Stimulated activated CD4-positive, alpha-beta T cell treated with anti-CD3 and anti-CD28 coated beads, Interleukin-12 subunit alpha, Interleukin-12 subunit beta, amount 100 ng/mL, for 24 hours (primary cell): ENCODE measurements at places on chromosomes 4 and X.

DNA sequence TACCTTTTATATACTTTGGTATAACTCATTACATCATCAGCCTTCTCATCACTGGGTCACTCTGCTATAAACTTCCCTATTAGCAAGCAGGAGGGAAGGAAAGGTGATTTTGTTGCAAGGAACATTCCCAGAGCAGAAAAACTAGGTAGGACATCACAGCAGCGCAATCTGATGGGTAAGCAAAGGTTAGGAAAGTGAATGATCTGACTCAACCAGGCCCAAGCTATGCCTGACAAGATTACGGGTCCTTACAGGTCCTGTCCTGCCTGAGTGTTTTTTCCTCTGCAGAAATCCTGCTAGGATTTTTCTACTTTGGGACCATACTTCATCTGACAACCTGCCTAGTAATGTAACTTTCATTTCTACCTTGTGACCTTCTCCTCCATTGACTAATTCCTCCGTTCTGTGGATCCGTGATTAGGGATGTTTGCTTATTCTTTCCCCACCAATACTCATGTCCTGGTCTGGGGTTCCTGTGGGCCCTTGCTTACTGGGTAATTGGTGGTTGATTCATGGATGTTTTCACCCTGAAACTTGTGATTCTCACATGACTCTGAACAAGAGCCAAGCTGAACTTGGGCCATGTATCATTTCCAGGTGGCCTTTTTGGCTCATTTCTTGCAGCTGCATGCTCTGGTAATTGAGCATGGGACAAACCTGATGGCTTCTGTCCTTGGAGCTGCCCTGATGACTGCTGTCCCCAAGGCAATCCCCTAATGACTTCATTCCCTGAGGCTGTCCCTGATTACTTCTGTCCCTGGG is 111.9 kb upstream of the KIT start:
- no peak for DNase-seq

- DNase-seq: no peak
Measured at GRCh38 chrX:27186671-27187070, 276.5 kb downstream of the PPP4R3C start.

GRCh38 chr4:62448911-62449310 is 1248.8 kb downstream of the ADGRL3 start:
- no peak for DNase-seq

DNA sequence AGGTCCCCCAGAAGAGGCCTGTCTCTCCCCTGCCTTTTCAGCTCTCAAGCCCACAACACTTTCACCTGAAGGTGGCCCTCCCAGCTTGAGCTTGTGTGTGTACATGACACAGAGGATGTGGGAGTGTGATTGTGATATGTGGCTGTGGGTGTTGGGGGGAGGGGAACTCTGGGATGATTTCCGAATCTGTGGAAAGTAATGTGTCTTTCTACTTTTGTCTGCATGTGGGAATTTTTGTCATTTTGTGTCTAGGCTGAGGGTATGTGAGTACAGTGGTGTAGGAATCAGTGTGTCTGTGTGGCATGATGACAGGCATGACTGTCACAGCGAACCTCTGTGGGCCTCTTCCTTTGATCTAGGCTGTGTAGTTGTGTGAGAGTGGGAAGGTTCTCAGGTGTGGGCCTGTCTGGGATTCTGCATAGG is 6.4 kb downstream of the SYP start:
- no peak for DNase-seq

DNA sequence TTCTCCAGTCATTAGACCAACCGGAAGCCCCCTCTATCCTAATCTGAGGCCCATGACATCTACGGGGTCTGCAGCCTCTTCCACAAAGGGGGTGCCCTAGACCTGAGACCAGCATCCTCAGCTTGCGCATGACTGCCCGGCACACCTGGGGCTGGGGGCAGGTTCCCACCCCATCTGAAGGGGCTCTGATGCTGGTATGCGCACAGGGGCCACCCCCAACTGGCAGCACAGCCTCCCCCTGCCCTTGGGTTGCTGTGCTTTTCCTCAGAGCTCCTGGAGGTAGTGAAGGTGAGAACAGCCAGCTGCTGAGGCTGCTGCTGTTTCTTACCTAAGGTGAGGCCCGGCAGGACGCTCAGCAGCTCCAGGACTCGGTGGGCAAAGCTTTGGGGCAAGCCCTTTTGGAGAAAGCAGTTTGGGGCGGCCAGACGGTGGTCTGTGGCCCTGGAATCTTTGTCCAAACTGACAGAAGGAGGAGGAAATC is 18.9 kb upstream of the CPLX1 start:
- DNase-seq: no peak

DNA sequence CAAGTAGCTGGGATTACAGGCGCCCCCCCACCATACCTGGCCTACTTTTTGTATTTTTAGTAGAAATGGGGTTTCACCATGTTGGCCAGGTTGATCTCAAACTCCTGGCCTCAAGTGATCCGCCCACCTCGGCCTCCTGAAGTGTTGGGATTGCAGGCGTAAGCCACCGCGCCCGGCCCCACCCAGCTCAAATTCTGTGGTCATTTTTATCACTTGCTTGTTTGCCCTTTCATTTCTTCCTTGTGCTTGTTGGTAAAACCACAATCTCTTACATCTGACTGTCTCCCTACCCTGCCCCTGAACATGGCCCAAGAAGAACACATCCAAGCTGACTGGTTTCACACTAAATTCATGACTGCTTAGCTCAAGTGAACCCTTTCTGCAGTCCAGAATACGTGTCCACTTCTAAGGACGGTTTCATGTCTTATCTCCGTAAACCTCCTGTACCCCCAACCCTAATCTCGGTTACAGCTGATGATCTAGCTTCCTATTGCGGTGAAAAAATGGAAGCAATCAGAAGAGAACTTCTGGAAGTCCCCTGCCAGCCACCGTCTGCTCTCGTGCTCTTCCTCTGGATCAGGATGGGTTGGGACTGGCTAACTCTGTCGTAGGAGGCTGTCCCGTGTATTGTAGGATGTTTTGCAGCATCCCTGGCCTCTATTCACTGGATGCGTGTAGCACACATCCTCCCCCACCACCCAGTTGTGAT is 5.4 kb upstream of the RS1 start:
- no peak for DNase-seq

GRCh38 chr4:8762951-8763735 is 108.5 kb downstream of the HMX1 start:
- DNase-seq: no peak

GRCh38 chr4:8580321-8581093 is at the start of gene GPR78:
TSS of gene GPR78 (plus strand) at chr4:8580392. CDS start at chr4:8580983, 591 bp downstream.
- peak; percentile 29 for DNase-seq

DNA sequence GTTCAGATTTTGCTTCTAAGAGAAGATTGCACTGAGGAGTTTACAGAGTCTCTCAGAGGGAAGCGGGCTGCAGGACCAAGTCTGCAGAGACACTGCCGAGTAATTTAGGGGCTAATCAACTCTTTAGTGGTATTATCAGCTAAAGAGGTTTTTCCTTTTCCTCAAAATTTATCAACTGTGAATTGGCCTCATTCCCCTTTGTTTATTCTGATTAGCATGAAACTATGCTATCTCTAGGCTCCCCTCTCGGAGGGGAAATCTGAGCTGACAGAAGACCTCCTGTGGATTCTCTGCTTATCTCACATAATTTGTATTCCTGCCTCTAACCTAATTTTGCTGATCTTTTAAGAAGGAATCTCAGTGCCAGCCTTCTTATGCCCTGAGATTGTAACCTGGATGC is 201.0 kb downstream of the DCTD start:
- DNase-seq: no peak

DNA sequence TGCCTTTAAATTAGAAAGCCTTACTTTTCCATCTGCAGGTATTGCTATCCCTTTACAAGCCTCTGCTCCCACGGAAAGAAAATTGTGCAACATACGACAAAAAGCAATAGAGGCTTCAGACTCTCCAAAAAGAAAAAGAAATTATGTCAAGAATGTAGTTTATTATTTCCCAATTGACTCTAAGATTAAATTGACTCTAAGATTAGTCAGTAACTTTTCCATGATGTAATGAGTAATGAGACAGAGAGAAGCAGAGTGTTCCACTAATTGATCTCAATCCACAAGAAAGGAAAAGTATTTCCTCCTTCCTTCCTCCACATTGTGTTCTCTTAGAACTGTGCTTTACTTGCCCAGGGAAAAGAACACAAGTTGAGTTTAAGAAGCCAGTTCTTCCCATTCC is 345.7 kb upstream of the HS3ST1 start:
- no peak for DNase-seq

- no peak for DNase-seq
Measured at GRCh38 chr4:100288811-100289529, 98.7 kb upstream of the DDIT4L start.

DNA sequence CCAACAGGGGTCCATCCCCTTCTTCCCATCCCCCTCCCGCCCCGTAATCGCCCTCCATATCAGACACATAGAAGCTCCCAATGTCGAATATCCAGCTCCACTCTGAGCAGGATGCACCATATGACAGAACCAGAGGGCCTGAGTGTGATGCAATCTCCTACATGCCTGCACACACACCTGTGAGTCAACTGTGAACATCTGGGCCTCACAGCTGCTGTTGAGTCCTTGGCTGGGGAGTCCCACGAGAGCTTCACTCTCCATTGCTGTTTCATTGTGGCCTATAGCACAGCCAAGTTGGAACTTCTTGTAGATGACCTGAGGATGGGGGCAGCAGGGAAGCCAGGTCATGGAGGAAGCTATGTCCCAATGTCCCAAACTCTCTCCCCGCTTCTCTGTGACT is 8.2 kb downstream of the SLC38A5 start:
- no peak for DNase-seq

DNA sequence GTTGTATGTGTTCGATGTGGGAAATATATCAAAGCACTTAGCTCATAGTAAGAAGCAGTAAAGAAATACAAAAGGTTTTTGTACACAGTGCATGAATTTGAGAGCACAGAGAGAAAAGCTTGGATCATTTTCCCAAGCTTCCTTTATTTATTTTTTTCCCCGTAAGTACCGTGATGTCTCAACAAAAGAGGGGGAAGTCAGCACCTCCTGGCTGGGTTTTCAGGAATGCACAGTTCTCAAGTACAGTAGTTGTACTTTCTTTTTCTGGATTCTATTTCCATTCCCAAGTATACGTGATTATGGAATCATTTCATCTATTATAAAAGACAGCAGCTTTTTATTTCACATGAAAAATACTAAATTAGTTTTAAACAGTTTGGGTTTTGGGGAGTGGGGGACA is 171.5 kb upstream of the EDNRA start:
- no peak for DNase-seq

- no peak for DNase-seq
Measured at GRCh38 chrX:9340598-9341290, 124.1 kb upstream of the TBL1X start.

GRCh38 chrX:2425286-2426071 is 75.3 kb downstream of the DHRSX start:
- no peak for DNase-seq
